ENCODE measurements at places on chromosomes 7 and 10.

GRCh38 chr7:117401293-117402002 is 25.8 kb downstream of the ASZ1 start:
- DNase-seq: no peak

DNA sequence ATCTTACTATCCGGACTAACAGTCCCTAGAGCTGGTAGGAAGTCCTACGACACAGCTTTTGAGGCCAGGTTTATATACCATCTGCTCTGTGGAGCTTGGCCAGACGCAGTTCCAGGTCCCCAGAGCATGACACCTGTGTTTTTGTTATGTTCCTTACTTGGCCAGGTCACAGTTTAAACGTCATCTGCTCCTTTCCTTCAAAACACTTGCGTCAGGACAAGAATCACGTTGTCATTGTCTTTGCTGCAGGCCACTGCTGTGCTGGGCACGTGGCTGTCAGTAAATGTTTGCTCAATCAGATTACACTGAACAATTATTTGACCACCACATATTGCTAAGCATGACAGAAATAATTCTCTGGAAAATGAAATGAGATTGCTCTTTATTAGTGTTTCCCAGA is 23.9 kb downstream of the SLC18A2 start:
- peak; percentile 57 for DNase-seq

- DNase-seq: no peak
Observed at GRCh38 chr7:70565721-70566370, 566.1 kb upstream of the GALNT17 start.

DNA sequence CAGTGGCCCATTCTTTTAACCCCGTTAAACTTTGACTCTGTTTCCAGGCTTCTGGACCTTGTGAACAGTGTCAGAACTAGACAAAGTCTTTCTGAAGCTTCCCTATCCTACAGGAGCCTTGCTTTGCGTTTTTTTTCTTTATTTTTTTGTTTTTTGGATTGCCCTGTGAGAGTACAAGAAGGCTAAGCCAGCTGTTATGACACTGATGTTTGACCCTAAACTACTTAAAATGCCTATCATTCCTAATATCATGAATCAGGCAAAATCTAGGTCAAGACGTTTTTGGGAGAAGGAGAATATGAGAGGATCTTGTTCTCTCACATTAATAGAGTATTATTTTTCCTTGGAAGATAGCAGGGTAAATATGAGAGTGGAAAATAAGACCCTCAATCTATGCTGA is 79.8 kb downstream of the EPDR1 start:
- no peak for DNase-seq

- peak; percentile 31 for DNase-seq
Observed at GRCh38 chr10:90306187-90306586, 551.7 kb downstream of the HTR7 start.

- DNase-seq: no peak
Observed at GRCh38 chr10:77738496-77739158, 101.0 kb upstream of the KCNMA1 start.

GRCh38 chr10:24213266-24213665 is 4.3 kb downstream of the KIAA1217 start:
- no peak for DNase-seq

DNA sequence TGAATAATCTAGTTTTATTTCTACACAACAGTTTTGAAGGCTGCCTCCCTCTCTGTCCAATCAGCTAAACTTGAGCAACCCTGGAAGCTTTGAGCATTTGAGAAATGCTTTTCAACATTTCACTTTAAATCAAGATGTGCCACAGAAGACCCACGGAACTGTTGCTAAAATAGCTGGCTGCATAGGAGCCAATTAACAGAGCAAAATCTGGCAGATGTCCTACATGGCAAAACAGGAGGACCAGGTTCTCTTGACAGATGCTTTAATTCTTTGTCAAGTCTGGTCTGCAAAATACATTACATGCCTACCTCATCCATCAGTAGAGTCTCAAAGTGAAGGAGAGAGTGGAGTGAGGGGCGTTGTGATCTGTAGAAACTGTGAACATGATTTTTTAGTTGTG is 185.9 kb downstream of the DPY19L1 start:
- no peak for DNase-seq
